PC-3 (cell line): ENCODE measurements at places on chromosomes 6 and 20. TPM values are rescaled to one million over a fixed set of nuclear protein-coding genes. Genes with fewer than 3 reads are reported as not detected.

Gene SH3BGRL2
- 3.7 and 3.8 TPM in 2 replicates for total RNA-seq

- no peak overlapping the region for H3K4me3 ChIP-seq
- 0 out of 2 replicates have a peak, but pooled peaks cover 3% of the 10 kb centered on the region for H3K4me1 ChIP-seq
- 0 out of 2 replicates have a peak, but pooled peaks cover 7% of the 10 kb centered on the region for H3K36me3 ChIP-seq
- no peak overlapping the region for H3K27ac ChIP-seq
These were observed 73.5 kb upstream of the NFATC2 start for GRCh38 chr20:51616060-51616459.

Gene RSPH9
- total RNA-seq, result not detected in 2 replicates

Gene PRICKLE4
- 0.26 and 1.7 TPM in 2 replicates for total RNA-seq

- no peak overlapping the region for H3K27ac ChIP-seq
- no peaks in the 10 kb centered on the region for H3K27me3 ChIP-seq
- no peaks in the 10 kb centered on the region for H3K36me3 ChIP-seq
- no peak for DNase-seq
- H3K4me3 ChIP-seq, result no peak overlapping the region
- H3K4me1 ChIP-seq, result no peaks in the 10 kb centered on the region
These were observed 157.7 kb downstream of the PREX1 start for GRCh38 chr20:48669946-48670605.

Gene CNBD2
- 6.6 and 6.7 TPM in 2 replicates for total RNA-seq
